ENCODE measurements at places on chromosomes 1 and 21.

DNA sequence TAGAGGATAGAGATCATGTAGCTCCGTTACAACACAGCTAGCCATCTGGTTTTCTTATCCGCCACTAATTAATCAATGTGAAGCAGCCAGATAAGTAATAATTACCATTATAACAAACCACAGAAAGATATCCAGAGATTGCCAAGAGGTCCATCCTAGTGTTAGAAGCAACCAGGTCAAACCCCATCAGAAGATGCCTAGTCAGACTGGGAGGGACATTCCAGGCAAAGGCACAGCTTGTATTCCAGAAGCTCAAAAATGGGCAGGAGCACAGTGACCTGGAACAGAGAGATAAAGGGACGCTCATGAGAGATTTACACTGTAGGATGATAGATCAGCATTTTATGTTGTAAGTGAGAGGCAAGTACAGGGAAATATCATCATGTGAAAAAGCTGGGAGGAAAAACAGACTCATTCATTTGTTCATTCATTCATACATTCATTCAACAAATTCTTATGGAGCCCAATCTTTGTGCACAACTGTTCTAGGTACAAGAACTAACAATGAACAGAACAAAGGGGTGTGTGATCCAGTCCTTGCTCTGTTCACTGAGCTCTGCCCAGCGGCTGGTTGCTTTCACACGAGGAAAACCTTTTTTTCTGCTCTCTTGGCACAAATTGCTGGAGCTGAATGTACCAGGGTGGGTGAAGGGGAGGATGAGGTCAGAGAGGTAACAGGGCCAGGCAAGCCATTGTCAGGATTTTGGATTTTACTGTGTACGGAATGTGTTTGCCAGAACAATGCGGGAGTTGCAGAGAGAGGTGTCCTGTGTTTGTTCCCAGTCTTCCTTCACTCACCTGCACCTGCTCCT, 240.8 kb upstream of the FGGY start:
- DNase-seq = no peak

- DNase-seq = no peak
Measured at GRCh38 chr1:228983661-228984060, 248.4 kb downstream of the RHOU start.

DNA sequence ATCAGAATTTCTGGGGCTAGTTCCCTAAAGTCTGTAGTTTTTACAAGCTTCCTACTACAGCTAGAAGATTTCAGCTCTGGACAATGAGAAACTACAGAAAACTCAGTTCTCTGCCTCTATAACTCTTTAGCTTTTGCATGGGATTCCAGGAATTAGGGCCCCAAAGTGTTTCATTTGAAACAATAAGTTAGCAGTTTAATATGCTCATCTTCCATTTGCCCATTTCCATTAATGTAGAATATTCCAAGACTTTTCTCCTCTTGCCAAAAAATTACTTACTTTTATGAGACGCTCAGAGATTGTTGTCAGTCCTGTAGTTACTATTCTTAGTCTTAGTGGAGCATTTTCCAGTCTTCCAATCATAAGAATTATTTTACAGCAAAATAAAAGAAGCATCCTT, 719.9 kb downstream of the ADGRL2 start:
- no peak for DNase-seq

GRCh38 chr21:28927130-28927529, 65.5 kb downstream of the LTN1 start:
- no peak for DNase-seq

DNA sequence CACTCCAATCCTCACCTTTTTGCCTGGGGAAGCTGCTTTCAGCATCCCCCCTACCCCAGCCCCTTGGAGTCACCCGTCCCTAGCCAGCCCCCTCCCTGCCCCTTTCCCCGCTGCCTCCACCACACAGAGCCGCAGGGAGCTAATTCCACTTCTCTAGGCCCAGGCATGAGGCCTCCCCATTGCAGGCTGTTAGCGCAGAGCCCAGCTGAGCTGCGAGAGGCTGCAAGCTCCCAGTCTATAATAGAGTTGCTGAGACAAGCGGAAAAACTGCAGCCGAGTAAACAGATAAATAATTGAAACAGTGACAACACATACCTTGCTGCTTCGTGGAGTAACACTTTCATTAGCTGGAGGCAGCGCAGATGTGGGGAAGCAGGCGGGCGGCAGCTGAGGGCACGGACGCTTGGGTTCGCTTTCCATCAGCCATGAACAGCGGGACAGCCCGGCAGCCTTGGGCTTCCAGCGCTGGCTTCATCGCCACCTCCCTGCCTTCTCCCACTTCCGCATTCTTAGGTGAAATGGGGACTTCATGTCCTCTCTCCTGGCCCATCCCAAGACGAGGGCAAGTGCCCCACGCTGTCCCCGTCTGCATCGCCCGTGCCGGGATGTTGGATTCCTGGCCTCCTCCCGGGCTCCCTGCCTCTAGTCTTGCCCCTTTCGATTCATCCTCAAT, 183.3 kb downstream of the IGSF21 start:
- no peak for DNase-seq
